NCI-H510A (cell line): ENCODE measurements at places on chromosomes 16 and 17.

- no peak for DNase-seq
Measured at GRCh38 chr16:73006026-73006425, 41.9 kb downstream of the ZFHX3 start.

DNA sequence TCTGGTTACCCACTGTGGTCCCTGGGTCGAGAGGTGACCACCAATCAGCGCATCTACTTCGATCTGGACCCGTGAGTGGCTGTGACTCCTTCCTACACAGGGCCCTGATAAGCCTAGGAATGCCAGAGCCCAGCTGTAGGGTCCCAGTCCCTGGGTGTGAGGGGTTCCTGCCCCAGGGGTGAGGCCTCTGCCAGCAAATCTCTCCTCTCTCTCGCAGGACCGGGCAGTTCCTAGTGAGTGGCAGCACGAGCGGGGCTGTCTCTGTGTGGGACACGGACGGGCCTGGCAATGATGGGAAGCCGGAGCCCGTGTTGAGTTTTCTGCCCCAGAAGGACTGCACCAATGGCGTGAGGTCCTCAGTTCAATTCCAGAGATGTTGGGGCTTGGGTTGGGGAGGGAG is 2.2 kb upstream of the EFNB3 start:
- DNase-seq = no peak

GRCh38 chr17:72393553-72393952 is 272.7 kb downstream of the SOX9 start:
- DNase-seq = no peak

DNA sequence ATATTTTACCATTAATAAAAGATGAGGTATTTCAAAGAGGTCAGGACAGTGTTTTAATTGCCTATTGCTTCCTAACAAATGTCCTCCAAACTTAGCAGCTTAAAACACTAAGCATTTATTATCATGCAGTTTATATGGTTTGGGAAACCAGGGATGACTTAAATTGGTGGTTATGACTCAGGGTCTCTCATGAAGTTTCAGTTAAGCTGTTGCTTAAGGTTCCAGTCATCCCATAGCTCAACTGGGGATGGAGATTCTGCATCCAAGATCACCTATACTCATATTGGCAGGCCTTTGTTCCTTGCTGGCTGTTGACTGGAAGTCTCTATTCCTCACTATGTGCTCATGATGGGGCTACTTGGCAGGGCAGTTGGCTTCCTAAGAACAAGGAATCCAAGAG is 1329.9 kb upstream of the GOT2 start:
- DNase-seq = no peak

GRCh38 chr16:27429981-27430441 is 28.0 kb downstream of the IL21R start:
- no peak for DNase-seq

GRCh38 chr17:81223762-81224130 is 981 bp upstream of the CEP131 start:
- no peak for DNase-seq

DNA sequence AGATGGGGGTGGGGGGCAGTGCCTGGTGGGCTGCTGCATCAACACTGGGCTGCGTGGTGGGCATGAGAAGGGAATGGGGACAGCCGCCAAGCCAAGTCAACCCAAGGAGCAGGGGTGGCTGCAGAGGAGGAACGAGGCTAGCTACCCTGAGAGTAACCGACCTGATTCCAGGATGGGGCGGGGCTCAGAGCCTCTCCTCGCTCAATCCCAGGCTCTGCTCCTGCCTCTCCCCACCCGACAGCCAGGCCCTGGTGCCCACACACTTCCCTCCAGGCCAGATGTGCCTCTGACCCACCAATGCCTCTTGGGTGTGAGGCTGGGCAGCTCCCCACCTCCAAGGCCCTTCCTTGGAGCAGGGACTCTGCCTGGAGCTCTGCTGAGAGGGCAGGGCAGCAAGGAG is 2.7 kb downstream of the NPTX1 start:
- DNase-seq = no peak

DNA sequence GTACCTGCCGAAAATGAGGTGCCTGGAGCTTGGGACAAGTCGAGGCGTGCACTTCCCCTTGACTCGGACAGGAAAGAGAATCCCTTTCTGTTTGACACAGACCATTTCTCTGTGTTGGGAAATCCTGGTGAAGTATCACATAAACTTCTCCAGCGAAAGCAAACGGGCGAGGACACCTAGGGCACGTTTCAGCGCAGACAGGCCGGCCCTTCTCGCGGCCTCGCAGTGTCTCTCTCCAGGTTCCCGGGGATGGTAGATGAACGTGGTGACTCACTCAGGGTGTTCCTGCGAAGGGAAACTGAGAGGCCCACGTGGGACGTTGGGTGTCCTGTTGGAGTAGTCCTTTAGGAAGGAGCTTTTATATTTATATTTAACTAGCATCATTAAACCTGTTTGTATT is 36.3 kb upstream of the ZNF750 start:
- no peak for DNase-seq

DNA sequence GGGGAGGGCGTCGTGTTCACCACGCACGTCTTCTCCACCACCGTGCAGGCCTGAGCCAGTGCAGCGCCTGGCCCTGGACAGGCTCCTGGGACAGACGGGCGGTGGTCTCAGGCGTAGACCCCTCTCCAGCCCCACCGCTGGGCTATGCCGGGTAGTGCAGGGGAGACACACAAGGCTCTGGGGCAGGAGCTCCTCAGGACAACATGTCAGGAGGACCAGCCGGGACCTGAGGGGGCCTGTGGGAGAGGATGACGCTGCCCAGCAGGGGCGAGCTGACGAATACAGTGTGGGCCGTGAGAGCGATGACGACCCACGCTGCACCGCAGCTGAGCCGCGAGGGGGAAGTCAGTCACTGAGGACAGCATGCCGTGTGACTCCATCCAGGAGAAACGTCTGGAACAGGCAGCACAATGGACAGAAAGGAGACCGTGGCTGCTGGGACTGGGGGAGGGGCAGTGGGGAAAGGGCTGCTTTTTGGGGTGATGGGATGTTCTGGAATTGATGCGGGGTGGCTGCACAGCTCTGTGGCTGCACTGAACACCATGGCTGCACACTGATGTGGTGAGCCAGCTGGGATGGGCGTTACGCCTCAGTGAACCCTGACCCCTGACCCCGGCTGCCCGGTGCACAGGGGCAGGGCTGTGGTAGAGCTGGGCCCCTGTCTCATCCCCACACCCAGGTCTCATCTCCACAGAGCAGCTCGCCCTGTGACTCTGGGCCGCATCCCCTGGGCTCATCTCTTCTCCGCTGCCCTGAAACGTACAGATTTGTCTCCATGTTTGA is 20.2 kb downstream of the DNASE1 start:
- no peak for DNase-seq

GRCh38 chr17:38540514-38541045 is 65.2 kb downstream of the SRCIN1 start:
- DNase-seq = no peak

GRCh38 chr16:15573274-15573895 is 69.6 kb downstream of the MARF1 start:
- no peak for DNase-seq

DNA sequence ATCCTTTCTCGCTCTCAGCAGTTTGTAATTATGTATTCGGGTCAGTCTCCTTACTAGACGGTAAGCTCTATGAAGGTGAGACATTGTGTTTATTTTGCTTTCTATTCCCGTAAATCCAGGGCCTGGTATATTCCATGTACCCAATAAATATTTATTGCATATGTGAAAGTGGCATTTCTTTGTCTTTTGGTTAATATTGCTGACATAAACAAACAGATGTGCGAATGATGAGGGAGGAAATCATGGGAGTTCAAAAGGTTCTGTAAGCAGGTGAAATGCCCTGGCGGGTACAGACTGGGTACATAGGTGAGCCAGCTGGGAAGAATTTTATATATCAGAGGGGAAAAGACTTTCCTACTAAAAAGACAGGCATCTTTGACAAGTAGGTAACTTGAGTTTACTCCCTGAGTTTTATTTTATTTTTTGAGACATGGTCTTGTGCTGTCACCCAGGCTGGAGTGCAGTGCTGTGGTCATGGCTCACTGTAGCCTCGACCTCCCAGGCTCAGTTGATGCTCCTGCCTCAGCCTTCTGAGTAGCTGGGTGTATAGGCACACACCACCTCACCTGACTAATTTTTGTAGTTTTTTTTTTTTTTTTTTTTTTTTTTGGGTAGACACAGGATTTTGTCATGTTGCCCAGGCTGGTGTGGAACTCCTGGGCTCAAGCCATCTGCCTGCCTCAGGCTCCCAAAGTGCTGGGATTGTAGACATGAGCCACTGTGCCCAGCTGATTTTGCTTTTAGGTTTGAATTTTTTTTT is 5.7 kb upstream of the METTL9 start:
- no peak for DNase-seq

GRCh38 chr17:65182233-65182632 is 45.1 kb downstream of the RGS9 start:
- no peak for DNase-seq

- peak; percentile 27 for DNase-seq
Measured at GRCh38 chr16:89395150-89396142, 94.9 kb downstream of the ANKRD11 start.

DNA sequence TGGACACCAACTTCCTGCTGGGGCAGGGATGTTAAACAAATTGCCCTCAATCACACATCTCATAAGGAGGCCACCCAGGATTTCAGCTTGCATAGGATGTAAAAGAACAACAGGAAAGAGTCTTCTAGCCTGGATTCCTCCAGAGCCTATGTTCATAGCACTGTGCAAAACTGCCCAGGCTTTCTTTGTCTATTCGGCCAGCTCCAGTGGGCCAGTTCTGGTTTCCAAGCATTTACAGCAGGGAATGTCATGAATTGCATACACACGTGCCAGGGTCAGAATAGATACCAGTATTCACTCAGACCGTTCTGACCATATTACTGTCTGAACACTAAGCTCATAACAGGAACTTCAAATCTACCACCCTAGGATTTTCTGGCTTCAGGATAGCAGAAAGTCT is 273.2 kb downstream of the CDH8 start:
- DNase-seq = no peak

DNA sequence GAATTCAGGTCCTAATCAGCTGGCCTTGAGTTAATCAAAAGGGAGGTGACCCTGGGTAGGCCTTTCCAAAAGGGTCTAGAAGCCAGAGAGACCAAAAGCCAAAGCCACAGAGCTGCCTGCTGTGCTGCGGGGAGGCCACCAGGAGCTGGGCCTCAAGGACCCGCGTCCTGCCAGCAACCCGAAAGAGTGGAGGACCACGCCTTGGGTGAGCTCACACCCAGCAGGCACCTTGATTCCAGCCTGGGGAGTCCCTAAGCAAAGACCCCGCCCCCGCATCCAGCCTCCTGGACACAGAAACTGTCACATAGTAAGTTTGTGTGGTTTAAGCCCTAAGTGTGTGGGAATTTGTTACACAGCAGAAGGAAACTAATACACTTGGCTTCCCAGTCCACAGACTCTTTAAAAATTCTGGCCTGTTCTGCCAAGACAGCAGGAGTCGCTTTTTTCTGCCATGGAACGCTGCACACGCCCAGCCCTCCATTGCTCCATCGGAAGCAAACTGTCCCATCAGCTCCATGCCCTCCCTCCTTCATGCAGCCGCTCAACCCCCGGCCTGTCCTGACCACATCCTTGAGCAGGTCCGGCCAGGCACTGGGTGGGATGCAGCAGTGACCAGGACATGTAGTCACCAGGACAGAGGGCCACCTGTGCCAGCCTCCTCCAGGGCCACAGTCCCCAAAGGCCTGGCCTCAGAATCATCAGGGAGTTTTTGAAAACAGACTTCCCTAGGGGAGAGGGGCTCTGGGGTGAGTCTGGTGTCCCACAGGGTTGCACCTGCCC is 20.9 kb upstream of the RASD1 start:
- no peak for DNase-seq

GRCh38 chr16:82192665-82193064 is 22.6 kb upstream of the MPHOSPH6 start:
- no peak for DNase-seq

DNA sequence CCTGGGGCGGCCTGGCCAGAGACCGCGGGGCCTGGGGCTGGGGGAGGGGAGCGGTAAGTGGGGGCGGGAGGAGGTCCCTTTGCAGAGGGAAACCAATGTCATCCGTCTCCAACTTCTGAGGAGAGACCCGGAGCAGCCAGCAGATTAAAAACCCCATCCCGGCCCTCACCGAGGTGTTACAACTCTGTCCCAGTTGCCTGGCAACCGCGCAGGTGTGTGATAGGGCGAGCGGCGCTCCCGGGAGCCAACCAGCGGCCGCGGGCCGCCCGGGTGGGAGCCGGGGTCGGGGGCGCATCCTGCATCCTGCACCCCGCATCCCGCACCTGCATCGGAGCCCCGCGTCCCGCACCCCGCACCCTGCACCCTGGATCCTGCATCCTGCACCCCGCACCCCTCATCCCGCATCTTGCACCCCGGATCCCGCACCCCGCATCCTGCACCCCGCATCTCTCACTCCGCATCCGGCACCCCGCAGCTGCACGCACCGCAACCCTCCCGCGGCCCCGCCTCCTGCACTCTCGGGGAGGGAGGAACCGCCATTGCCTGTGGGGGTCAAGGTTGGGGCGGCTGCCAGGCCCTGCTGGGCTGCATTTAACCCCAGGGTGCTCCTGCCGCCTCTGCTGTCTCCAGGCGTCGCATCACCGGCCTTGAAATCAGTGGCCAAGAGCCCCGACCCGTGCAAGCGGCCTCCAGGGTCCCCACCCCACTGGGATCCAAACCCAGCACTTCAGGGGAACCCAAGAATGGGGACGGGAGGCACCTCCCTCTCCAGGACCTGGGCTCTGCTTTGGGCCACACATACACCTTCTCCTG is 47.3 kb downstream of the RTN4RL1 start:
- no peak for DNase-seq

- no peak for DNase-seq
Measured at GRCh38 chr17:28725166-28725659, 820 bp downstream of the TLCD1 start.
